ENCODE measurements at places on chromosomes 2 and 18.

- DNase-seq, result no peak
Measured at GRCh38 chr18:9578306-9578705, 36.1 kb downstream of the PPP4R1 start.

GRCh38 chr2:222797261-222797660 lies 63.6 kb upstream of the ACSL3 start:
- no peak for DNase-seq

DNA sequence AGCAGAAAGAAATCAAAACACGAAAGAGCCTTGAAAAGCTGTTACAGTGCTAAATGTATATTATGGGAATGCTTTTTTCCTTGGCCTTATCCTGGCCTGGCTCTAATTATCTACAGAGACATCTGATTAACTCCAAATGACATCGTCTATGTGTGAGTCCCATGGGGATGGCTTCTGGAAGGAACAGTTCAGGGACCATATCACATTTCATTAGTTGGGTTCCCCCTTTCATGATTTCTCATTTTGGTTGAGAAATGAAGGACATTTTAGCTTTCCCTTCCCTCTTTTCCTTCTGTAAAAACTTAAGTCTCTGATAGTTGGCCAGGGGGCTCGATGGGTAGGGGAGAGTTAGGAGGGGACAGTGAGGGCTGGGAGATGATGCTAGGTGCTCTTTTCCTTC lies 116.7 kb downstream of the PRKCE start:
- no peak for DNase-seq

DNA sequence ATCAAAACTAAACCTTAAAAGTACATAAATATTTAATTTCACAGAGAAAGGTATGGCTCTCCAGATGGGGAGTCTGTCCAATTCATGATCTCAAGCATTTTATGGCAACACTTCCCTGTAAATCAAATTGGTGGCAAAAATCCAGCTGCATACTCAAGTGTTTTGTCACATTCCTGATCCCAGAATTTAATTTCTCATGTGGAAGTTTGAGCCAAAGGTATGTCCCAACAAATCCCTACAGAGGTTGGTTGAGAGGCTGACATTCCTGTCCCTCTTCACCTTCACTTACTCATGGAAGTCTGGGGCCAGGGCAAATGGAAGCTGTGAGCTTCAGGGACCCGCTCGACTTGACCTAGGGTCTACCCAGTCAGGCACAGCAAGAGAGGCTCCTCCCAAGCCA lies 17.7 kb downstream of the KLF7 start:
- DNase-seq, result no peak

DNA sequence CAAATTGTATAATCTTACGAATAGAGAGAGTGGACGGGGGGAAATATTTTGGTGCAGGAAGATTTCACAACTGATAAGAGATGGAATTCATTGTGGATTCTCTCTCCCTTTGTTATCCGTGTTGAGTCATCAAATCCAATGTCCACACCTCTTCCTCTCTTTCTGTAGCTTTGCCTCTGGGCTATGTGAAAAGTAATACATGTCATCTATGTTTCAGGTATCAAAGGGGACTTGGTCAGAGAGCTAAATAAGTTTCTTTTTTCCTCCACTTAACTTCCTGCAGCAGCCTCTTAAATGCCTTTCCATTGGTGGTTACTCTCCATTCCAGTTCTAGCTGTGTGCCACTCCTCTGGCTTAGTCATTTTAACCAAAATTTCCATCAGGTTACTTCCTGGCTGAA lies 169.3 kb upstream of the NXPH2 start:
- DNase-seq, result no peak

GRCh38 chr2:78757191-78757590 lies 268.3 kb upstream of the REG3G start:
- no peak for DNase-seq

GRCh38 chr2:11710632-11711353 lies 35.6 kb upstream of the LPIN1 start:
- no peak for DNase-seq

DNA sequence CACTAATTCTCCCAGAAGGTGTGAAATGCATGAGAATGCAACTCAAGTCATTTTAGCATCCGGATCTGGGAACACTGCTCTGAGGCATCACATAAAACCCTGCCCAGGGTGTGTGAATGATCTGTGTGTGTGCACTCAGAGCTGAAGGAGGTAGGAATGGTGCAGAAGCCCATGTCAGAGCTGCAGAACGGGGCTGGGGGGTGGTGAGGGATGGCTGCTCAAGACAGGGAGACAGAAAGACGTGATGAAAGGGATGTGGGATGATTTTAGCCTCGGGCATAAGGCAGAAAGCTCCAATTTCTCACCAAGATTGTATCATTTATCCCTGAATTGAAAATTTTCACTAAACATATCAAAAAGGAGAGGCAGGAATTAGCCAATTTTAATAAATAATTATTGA lies 369.1 kb downstream of the EIPR1 start:
- DNase-seq, result no peak

GRCh38 chr18:74546751-74547530 lies 12.6 kb downstream of the CNDP1 start:
- DNase-seq, result no peak

- DNase-seq, result no peak
Measured at GRCh38 chr2:50513724-50514123, 518.2 kb downstream of the NRXN1 start.

DNA sequence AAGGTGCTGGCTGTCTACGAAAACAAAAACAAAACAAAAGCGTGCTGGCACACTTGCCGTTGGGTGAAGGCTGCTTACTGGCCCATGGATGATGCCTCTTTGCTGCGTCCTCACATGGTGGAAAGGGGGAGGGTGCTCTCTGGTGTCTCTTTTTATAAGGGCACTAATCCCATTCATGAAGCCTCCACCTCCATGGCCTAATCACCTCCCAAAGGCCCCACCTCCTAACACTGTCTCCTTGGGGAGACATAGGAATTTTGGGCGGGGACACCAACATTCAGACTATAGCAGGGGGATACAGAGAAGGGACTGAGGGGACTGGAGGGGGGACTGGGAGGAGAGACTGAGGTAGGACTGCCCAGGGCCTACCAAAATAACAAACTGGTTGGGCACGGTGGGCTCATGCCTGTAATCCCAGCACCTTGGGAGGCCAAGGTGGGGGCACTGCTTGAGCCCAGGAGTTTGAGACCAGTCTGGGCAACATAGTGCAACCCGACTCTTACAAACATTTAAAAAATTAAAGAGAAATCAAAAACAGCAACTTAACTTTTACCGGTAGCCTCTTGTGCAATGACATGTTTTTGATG lies 14.5 kb downstream of the PTMA start:
- no peak for DNase-seq

DNA sequence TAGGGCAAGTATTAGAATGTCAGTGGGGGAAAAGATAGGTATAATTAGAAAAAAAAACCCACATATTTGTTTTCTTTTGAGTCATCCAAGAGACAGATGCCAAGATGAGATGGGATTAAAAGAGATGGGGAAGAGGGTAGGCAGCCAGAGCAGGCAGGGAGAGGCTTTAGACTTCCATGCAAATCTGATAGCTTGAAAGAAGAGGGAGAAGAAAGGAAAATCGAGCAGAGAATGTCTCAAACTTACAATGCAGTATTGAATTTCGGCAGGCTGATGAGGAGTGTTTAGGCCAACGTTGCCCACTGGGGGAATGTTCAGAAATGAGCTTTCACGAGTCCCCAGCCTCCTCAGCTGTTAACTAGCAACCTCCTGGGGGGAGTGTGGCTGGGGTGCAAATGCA lies 91.3 kb downstream of the SPATS2L start:
- no peak for DNase-seq

DNA sequence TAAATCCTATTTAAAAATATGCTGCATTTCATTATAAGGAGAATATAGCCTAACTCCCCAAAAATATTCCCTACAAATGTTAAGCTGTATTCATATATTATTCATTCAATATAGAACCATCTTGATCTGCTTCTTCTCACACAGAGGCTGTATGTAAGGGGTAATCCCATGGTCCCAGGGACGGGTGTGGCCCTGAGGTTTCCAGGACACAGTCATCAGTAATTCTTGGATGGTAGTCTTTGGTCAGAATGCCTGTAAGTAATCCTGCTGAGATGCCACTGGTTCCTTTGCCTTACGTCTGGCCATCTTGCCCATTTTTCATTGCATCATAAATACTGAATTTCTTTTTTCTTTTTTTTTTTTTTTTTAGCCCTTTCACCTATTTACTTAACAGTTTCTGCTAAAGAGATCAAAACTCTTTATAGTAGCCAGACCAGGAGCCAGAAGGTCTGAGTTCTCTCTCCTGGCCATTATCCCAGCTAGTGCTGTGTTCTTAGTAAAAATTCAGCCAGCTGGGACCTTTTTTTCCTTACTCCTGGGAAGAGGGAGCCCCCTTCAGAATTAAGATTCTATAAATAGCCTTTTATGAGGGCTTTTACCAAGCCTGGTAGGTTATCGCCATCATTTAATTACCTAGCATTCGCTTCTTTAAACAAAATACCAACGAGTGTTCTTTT lies 134.9 kb downstream of the SOX11 start:
- DNase-seq, result no peak

DNA sequence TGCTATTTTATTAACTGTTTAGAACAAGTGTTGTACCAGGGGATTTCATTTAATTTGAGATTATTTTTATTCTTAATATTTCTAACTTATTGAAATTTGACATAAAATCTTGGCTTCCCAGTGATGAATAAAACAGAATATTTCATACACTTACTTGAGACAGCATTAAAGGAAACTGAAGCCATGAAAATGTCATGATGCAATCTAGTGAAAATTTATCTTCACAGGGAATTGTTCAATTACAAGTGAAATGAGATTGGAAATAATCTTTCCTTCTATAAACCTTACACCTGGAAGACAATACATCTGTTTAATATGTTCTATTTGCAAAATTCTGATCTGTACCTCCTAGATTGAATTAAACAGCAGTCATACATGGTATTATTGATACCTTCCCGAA lies 511.0 kb upstream of the CDH7 start:
- no peak for DNase-seq

GRCh38 chr2:77099961-77100360 lies 422.2 kb downstream of the LRRTM4 start:
- no peak for DNase-seq

- DNase-seq, result no peak
Measured at GRCh38 chr2:84858123-84858522, 22.8 kb downstream of the TRABD2A start.

GRCh38 chr2:164896226-164896625 lies 54.6 kb upstream of the COBLL1 start:
- no peak for DNase-seq

DNA sequence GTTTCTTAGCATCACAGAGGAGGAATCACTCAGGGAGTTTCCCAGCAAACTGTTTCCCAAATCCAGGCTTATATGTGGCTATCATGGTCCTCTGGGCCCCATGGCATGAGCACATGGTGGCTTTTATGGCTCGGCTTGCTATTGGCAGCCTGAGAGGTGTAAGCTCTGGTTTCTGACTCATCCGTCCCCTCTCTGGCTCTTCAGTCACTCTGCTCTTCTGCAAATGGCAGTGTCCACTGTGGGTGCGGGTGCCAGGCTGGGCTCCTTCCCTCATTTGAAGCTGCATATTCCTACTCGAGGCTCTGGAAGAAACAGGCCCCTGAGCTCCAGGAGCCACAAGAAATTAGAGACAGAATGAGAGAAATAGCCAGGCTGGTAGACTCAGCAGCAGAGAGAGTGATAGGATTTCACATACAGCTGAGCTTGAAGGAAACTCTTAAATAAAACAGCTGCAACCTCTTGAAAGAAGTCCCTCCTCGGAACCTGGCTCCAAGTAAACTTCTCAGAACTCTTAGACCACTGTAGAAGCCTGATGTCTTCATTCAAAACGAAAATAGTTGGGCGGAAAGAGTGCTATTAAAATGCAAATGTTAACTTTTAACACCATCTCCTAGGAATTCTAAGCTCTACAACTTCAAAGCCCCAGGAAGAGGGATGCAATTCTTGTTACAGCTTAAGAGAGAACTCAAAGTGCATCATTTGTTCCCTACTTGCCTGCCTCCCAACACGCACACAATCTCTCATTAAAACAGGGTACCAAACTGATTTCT lies 212.6 kb upstream of the SP5 start:
- no peak for DNase-seq

DNA sequence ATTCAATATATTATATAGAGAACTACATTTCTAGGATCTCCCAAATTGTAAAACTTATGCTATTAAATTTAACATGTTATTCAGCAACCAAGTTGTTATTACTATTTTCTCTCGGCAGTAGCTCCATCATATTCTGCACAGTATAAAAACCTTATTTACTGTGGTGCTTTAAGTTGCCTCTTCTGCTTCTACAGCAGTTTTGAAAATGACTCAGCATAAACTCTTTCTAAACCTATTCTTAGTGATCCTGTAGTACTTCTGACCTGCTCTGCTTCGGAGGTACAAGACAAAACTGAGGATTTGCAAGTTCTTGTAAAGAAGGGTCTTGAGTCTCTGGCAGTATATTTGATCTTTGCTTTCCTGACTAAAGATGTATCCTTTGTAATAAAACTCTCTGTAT lies 567.2 kb downstream of the TMX3 start:
- no peak for DNase-seq

DNA sequence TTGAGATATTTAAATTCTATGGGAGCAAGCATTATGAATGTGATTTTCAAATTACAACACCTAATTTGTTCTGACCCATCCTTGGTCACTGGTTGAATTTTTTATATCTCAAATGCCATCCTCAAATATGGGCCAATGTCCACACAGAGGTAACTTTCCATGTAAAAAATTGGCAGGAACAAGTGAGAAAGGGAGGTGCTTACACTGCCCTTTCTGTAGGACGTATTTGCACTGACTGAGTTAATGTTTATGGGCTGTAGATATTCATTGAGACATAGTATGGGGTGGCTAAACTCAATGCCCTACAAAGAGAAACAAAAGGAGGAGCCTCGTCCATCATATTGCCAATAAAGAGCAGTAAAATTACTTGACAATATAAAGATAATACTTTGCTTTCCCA lies 259.3 kb downstream of the NRXN1 start:
- no peak for DNase-seq

GRCh38 chr18:48877941-48878340 lies 72.8 kb downstream of the SMAD7 start:
- no peak for DNase-seq

GRCh38 chr2:98372579-98372978 lies 26.3 kb downstream of the CNGA3 start:
- DNase-seq, result no peak

GRCh38 chr2:132951008-132951714 lies 281.2 kb upstream of the LYPD1 start:
- DNase-seq, result no peak

DNA sequence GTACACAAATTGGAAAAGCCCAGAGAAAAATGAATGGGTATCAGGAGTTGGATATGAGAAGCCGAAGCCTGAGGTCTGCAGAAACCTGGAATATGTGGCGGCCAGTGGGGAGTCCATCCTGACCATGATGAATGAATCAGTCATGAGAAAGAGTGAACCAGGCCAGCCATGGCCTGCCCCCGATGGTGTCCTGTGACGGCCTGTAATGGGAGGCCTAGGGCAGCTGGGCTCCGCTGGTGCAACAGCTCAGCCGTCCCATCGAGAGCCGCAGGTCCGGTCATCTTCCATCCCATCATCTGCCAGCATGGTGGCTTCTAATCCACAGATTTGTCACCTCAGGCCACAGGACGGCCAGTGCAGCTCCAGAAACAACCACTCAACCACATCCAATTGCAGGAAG lies 116.4 kb downstream of the PDCL3 start:
- no peak for DNase-seq

- DNase-seq, result no peak
Measured at GRCh38 chr2:71043531-71044407, 24.7 kb upstream of the NAGK start.

Data from amygdala (tissue), 56 donors.